ENCODE measurements at places on chromosomes 5 and 9. TPM values are rescaled to one million over a fixed set of nuclear protein-coding genes. Genes with fewer than 3 reads are reported as not detected.

GCNT1 gene
- 18.7 TPM for total RNA-seq

PTGDS gene
- total RNA-seq = 16.9 TPM

NNT gene
- total RNA-seq = 80.3 TPM

PCA3 gene
- total RNA-seq = not detected

ST8SIA4 gene
- total RNA-seq = 3.7 TPM

SUSD3 gene
- not detected for total RNA-seq

UBE2D2 gene
- total RNA-seq = 41.4 TPM

FCHSD1 gene
- total RNA-seq = 51.6 TPM

SPATA31A3 gene
- total RNA-seq = not detected

FGF18 gene
- total RNA-seq = 0.12 TPM

ROPN1L gene
- total RNA-seq = 0.32 TPM

PCDHGA3 gene
- 4.9 TPM for total RNA-seq

ZNF782 gene
- 4.1 TPM for total RNA-seq
